ENCODE measurements at places on chromosomes 4 and X.

DNA sequence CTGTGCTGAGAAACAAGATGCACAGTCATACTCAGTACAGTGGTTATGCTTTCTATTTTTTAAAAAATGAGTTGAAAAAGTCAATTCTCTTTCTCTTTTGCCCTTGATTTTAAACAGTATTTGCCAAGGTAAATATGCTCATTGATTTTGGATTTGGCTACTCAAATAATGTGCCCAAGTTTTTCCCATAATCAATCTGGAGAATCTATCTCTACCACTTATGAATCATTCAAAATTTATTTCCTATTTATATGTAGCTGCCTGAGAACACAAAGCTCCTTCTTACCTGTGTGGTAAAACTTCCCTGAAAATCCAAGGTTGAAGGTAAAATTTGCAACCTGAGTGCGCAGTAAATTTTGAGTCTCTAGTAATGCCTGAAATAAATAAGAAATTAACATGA, 136.5 kb downstream of the NDST4 start:
- no peak for DNase-seq

DNA sequence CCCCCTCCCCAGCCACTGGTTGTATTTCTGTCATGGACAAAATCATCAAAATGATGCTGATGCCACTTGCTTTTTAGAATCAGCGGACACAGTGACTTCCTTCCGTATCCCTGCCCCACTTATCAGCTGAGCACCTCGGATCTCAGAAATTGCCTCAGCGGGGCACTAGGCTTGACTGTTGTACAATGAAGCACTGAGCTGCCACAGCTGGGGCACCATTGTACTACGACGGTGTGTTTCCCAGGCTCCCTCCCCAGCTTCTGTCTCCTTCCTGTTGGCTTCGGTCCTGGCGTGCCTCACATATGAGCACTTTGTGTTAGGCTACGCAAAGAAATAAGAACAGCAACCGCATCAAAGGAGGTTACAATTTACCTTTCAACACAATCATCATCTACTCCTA, 82.4 kb downstream of the F11 start:
- no peak for DNase-seq

- DNase-seq, result no peak
These were observed 83.8 kb downstream of the LUZP4 start for GRCh38 chrX:115373308-115373707.

- peak; percentile 95 for DNase-seq
These were observed 211.5 kb downstream of the DHX15 start for GRCh38 chr4:24372881-24373280.

DNA sequence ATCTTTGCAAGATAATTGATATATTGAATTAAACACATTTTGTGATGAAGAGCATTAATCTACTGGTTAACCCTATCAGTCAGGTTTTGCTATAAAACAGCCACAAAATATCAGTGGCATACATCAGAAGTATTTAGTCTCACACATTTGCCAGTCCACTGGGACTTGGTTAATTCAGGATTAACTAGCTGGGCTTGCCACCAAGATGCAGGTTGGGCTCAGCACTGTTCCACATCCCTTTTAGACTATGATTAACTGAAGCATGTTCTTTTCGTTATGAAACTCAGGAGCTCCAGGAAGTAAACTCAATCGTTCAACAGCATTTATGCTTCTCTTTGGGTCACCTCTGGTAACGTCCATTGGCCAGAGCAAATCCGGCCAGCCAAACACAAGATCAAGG, 538.1 kb upstream of the HS3ST1 start:
- no peak for DNase-seq

DNA sequence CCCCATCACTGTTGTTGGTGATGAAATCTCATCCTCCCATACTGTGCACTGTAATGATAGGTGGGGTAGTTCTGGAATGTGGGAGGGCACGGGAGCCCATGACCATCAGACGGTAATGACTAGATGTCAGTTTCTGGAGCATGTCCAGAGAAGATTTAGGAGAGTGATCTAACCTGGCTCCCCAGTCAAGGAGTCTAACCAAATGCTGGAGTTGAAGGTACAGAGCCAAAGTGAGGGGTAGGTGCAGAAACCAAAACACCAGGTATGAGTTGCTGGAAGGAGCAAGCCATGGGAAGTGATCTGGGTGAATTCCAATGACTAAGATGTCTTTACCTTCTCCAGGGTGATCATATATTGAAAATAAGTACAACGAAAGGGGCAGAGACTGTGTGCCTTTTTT, 296.9 kb downstream of the INPP4B start:
- peak; percentile 54 for DNase-seq

DNA sequence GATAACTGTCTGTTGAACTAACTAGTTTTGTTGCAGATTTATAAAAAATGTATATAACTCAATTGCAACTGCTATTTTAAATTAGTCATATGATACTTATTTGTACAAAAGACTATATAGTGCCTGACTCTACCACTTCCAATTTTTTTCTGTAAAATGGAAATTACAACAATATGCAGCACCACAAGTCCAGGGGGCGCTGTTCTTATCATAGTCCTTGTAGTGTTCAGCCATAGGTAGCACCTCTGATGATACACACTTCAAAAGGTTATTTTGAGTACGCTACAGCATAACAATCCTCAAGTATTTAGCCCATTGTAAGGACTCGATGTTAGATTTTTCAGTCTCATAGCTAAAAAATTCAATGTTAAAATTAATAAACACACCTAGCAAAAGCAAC, 174.9 kb downstream of the CORIN start:
- peak; percentile 5 for DNase-seq

DNA sequence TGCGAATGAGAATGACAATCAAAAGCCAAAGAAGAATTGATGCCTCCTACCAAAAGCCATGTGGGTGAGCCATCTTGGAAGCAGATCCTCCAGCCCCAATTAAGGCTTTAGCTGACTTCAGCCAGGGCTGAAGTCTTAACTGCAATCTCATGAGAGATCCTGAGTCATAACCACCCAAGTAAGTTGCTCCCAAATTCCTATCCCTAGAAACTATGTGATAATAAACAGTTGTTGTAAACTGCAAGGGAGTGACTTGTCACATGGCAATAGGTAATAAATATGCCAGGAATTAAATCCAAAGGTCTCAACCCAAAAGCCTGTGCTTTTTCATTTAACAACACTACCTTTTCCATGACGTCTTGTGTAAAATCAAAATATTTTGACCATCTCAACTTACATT, 154.2 kb upstream of the TBL1X start:
- DNase-seq, result no peak

- no peak for DNase-seq
These were observed 150.1 kb downstream of the HNRNPD start for GRCh38 chr4:82223715-82224114.

DNA sequence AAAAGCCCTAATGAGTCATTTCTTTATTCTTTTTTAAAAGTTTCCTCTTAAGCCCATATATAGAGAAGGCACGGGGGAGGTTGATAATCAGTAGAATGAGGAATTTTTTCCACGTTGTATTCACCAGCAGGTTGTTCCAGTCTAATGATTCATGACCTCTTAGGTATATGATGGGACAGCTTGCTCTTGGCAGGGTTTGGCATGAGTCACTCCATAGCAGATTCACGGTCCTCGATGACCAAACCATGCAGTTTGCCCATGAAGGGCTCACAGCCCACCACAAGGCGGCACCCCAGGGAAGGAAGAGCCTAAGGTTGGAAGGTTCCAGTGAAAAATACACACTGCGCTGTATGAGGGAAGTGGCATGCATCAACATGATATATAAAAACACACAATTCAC, 623.8 kb upstream of the DIPK2B start:
- peak; percentile 44 for DNase-seq

GRCh38 chrX:146351620-146352019, 458.0 kb upstream of the CXorf51B start:
- DNase-seq, result no peak

DNA sequence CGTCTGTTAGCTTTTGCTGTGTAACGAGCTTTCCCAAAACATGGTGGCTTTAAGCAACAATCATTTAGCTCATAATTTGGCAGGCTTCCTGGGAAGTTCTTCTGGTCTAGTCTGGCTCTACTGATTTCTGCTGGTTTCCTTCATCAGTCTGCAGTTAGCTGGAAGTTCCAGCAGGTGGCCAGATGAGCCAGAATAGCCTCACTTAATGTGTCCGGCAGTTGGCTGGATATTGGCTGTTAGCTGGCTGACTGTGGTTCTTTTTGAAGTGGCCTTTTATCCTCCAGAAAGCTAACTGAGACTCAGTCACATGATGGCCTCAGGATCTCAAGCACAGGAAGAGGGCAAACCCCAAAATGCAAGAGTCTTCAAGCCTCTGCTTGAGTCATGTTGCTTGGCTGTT, 34.9 kb downstream of the FTHL17 start:
- peak; percentile 36 for DNase-seq

GRCh38 chr4:140335076-140335475, 38.4 kb upstream of the SCOC start:
- no peak for DNase-seq

GRCh38 chr4:22637306-22637705, 55.4 kb upstream of the GBA3 start:
- DNase-seq, result no peak

GRCh38 chr4:58734030-58734674, 1624.0 kb upstream of the IGFBP7 start:
- DNase-seq, result no peak

- peak; percentile 42 for DNase-seq
These were observed 220.1 kb downstream of the AFAP1 start for GRCh38 chr4:7719354-7720174.

GRCh38 chr4:126991965-126992364, 640.8 kb upstream of the INTU start:
- peak; percentile 29 for DNase-seq
